ENCODE measurements at places on chromosomes 2 and 18.

DNA sequence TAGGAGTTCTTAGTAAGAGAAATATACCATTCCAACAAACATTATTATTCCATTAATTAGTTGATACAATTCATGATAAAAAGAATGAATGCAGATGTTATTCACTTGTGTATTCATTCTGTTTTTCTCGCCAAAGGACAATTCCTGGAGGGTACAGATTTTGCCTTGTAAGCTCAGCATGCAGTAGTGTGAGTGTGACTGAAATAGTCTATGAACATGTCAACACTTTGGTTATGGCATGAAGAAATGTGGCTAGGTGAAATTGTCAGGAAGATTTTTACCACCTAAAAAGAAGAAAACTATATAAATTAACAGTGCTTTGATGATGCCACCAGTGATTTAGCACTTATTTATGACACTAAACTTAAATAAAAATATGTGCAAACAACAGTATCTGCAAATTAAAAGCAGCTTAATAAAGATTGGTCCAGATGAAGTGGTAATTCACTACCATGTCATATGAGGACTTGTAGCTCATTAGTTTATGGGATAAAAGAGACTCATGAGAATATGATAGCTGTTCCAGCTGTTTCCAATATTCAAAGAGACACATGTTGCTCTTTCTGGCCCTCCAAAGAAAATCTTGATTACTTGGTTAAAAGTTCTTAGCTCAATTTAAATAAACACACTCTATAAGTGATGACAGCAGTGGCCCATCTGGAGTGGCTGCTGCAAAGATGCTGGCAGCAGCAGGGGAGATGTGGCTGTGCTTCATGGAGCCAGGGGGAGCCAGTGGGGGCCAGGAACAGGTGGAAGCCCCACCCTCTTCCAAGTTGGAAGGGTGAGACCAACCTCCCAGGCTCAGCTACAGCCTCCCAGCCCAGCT, 165.0 kb downstream of the CDH19 start:
- peak; percentile 94 for DNase-seq

DNA sequence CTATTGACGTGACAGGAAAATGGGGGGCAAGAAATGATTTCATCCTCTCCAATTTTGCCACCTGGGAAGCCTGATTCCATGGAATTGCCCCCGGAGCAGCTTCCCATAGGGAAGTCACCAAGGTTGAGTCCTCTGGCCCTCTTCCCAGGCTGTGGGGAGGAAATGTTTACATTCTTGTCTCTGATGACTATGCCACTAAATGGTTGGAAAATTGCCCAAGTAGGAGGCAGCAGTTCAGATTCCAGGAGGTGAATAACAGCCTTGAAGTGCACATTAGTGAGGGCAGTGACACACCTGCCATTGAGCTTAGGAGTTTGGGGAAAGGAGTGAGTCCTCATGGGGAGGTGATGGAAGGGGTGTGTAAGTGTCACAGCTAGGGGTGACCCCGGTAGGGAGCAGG, 449.2 kb upstream of the DCC start:
- no peak for DNase-seq

- DNase-seq = no peak
These were observed 30.5 kb downstream of the PDK1 start for GRCh38 chr2:172586245-172586891.

DNA sequence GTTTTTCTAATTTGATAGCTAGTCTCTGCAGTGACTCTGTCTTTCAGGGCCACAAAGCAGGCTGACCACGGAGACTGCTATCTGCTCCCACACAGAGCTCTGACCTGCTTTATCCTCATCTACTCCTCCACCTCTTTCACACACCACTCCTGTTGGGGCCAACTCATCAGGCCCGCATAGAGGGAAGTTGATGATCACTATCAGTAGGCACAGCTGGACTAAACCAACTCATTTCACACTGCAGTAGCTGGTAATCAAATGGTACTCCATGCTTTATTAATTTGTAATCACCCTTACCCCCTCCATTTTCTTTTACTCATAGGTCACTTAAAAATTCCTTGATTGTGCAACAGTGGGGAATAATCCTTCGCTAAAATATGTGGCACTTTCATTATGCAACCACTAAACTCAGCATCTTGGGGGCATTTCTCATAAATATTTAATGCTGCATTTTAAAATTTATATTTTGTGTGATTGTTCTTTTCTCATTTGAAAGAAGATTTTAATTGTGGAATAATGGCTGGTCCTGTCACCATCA, 249.8 kb upstream of the GCFC2 start:
- DNase-seq = no peak

GRCh38 chr2:88006912-88007439, 9.4 kb downstream of the RNU2-63P start:
- DNase-seq = no peak

GRCh38 chr2:41598161-41598894, 449.5 kb upstream of the PKDCC start:
- DNase-seq = no peak

DNA sequence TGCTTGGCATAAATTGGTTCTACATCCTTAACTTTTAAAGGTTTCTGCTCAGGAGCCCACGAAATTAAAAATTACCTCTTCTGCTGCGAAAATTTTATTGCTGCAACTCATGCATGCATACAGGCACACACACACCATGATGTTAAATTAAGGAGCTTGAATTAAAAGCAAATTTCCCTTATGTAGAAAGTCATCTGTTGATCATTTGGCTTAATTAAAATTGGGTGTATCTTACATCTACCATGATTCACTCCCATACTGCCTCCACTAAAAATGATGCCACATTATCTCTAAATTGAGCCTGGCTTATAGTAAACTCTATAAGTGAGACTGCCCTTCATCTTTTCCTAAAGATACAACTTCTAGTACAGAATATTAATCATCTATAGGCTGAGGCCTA, 145.4 kb downstream of the NCK2 start:
- DNase-seq = no peak

DNA sequence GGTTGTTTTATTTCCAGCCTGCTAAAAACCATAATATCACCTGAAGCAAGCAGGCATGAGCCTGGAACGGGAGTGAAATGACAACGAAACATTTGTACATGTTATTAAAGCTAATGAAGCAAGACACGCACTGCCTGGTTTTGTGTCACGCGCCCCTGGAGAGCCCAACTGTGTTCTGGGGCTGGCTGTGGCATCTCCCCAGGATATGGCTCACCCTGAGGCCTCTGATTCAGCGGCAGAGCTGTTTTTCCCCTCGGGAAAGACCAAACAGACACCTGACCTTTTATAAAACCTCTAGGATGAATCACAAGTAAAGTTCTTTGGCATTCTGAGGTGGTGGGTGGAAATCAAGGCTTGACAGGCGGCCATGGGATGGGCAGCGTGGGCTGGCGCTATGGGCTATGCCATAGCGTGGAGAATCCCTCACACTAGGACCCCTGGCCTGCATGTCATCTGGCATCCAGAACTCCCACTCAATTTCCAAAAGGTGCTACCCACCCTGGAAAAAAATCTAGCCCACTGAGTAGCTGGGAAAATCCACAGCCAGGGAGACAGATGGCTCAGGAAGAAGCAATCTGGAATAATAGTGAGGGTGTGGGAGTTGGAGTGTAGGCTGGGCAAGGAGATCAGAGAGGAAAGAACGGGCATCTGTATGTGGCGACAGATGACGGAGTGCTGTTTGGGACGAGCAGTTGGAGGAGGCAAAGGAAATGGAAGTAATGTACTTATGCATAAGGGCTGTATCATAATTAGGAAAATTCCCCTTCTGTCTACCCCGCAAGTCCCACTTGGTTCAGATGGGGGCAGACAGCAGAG, 262.0 kb downstream of the AFF3 start:
- DNase-seq = peak; percentile 87

DNA sequence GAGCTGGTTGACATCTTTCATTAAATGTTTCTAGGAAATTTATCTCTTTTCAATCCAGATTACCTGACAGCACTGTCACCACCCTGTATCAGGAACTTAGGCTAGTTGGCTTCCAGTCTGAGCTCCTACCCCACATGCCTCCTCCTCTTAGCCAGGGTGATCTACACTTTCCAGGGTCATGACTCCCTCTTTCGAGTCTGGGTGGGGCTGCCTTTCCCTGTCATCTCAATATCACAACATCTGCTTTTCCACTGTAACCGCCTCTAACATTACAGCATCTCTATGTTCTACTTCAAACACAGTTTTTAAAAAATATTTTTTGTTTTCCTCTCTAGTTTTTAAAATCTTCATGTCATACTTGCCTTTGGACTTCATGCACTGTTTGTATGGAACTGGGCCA, 129.2 kb downstream of the RBMS1 start:
- DNase-seq = no peak

- peak; percentile 27 for DNase-seq
These were observed 13.5 kb upstream of the DOK6 start for GRCh38 chr18:69387186-69387585.

DNA sequence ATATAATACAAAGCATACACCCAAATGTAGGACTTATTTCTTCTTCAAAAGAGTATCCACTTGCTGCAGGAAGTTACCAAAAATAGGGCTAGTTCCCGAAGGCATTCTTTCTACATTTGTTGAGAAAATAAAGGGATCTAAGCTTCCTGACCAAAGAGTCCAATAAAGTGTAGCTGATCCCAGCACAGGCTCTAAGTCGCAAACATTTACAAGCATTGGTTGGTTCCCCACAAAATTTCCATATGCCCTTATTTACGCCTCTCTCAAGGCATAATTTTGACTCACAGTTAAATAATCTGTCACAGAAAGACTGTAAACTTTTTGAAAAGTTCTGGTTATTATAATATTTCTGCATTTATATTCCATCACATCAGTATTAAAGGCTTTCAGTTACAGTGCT, 1520.1 kb upstream of the ZEB2 start:
- no peak for DNase-seq

DNA sequence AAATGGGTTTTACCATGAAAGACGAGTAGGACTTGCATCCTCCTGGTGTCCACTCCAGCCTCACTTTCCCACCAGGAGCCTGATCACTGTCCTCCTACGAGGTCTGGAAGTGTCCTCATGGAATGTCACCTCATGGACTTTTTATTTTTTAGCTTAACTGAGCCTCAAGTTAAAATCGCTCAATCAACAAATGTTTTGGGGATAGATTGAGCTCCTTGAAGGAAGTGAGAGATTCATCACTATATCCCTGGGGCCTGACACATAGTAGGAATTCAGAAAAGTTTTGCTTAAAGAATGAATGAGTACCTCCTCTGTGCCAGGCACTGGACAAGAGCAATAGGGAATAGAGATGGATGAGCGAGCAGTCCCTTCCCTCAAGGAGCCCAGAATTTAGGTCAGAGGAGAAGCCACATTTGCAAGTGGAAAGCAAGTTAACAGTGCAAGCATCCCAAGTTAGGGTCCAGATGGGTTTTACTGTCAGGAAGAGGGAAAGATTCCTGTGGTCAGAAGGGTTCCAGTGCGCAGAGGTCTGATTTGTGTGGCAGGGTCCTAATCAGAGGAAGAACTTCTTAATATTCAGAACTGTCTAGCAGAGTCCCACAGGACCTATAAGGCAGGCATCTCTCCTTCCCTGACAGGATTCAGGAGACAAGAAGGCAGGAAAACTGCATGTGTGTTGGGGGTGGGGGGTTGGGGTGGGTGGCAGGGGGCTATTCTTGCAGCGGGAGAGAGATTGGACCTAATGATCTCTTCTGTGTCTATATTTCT, 67.0 kb downstream of the MYCN start:
- no peak for DNase-seq

DNA sequence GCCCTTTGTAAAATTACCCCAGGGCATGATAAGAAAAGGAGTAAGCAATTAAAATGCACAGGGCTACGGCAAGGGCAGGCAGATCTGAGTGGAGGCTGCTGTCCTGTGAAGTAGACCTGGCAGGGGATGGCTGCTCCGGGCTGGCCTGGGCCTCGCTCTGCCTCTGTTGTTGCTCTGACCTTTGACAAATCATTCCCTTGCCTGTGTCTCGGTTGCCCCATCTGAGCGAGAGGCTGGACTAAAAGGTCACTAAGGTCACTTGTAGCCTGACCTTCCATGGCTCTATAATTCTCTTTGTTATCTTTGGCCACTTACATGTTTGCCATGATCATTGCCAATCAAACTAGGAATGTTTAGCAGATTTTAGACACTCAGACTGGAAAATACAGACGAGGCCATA, 118.1 kb downstream of the KLHL29 start:
- no peak for DNase-seq

DNA sequence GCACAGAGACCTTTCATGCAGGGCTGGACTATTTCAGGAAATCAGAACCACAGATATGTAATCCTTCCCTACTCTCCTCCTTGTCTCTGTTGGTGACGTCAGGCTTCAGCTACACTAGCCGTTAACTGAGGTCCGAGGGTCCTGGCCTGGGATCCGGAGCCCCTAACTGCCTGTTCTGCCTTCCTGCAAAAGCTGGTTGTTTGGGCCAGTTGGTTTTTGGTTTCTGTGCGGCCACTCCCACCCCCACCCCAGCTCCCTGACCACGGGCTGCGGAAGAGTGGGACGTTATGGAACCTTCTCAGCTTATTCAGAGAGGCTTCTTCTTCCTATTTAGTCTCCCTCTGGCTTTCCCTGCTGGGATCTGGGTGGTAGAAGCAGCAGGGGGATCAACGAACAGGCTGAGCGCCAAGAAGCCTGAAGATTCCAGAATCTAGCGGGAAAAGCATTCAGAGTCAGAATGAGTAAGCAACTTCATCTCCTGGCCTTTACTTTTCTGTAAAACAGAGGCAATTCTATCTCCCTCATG, 49.3 kb upstream of the ROCK2 start:
- no peak for DNase-seq

DNA sequence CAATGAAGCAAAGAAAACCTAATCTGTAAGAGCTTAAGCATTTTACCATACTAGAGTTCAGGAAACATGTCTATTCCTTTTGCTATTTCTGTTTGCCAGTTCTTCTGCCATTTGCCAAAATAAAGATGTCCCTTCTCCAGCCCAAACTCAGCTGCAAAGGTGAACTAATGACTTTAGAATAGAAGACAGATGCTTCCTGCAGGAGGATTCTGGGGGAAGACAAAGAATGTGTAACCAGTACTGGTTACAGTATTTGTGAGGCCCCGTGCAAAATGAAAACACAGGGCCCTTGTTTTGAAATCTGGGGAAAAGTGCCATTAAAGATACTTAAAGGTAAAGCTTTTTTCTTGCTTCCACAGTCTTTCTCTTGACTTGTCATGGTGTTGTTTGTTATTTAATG, 34.3 kb upstream of the MTX2 start:
- no peak for DNase-seq

DNA sequence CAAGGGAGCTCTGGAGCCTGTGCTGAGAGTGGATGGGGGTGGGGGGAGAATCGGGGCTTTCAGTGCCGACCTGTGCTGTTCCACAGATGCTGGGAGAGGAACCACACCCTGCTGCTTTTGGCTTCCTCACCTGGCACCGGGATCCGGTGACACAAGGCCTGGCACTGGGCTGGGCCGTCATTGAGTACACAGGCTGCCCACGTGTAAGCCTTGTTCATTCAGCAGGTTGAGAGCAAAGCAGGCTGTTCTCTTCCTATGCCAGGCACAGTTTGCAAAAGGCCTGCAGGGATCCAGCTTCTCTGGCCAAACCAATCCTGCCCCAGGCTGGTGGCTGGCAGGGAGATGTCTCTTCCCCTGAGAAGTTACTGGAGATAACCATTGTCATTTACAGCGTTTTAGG, 17.1 kb downstream of the TRIB2 start:
- DNase-seq = no peak

- DNase-seq = no peak
These were observed 47.3 kb upstream of the B3GNT7 start for GRCh38 chr2:231348173-231348572.

GRCh38 chr2:20623241-20623640, 27.7 kb downstream of the HS1BP3 start:
- DNase-seq = peak; percentile 67

All from NCI-H524 (cell line).